Stimulated activated CD4-positive, alpha-beta T cell treated with anti-CD3 and anti-CD28 coated beads, Interleukin-1b, Interleukin-23, amount 100 ng/mL, for 1 hour (primary cell): ENCODE measurements at places on chromosomes 1 and 21.

- DNase-seq, result no peak
These were observed 15.9 kb downstream of the SHISA4 start for GRCh38 chr1:201904579-201904978.

DNA sequence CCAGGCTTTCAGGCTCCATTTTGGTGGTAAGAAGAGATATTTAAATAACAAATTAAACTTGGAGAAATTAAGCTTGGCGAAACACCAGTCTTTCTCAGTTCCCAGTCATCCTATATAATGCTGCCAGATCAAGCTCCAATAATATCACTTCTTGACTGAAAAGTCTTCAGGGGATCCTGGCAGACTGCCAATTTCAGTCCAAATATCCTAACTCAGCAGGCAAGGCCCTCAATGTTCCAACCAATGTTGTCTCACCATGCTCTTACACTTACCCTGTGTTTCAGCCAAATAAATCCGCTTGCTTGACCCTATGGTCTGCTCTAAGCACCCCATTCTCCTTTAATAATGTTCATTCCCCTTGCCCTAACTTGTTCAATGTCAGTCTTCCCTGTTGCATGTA is 39.9 kb upstream of the BCL10 start:
- DNase-seq, result no peak

DNA sequence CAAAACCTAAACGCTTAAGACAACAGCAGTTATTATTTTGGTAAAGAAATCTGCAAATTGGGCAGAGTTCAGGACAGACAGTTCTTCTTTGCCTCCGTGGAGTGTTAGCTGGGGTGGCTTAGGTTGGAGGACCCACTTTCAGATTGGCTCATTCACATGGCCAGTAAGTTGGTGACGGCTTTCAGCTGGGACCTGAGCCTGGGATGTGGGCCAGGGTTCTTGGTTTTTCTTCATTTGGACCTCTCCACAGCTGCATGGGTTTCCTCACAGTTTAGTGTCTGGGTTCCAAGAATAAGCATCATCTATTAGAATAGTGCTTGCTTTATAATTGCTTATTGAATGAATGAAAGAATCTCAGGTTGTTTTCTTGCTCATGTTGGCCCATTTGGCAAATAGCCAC is 72.2 kb downstream of the ATF6 start:
- DNase-seq, result no peak

DNA sequence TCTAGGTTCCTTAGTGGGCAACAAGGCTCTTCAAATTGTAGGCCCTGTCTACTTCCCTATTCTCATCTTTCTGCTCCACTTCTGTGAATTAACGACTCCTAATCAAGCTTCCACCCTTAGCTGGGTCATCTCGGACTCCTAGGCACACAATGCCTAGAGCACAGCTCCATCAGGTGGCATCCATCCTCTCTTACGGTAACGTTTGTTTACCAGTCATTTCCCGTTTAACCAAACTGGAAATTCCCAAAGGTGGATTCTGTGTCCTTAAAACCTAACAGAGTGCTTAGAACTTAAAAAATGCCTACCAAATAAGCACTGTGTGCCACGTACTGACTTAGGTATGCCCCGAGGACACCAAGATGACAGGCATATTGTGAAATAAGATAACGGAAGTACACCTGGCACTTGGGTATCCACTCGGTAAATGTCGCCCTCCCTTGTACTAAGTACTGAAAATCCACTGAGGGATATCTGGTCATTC is 1.5 kb downstream of the PARP1 start:
- no peak for DNase-seq

DNA sequence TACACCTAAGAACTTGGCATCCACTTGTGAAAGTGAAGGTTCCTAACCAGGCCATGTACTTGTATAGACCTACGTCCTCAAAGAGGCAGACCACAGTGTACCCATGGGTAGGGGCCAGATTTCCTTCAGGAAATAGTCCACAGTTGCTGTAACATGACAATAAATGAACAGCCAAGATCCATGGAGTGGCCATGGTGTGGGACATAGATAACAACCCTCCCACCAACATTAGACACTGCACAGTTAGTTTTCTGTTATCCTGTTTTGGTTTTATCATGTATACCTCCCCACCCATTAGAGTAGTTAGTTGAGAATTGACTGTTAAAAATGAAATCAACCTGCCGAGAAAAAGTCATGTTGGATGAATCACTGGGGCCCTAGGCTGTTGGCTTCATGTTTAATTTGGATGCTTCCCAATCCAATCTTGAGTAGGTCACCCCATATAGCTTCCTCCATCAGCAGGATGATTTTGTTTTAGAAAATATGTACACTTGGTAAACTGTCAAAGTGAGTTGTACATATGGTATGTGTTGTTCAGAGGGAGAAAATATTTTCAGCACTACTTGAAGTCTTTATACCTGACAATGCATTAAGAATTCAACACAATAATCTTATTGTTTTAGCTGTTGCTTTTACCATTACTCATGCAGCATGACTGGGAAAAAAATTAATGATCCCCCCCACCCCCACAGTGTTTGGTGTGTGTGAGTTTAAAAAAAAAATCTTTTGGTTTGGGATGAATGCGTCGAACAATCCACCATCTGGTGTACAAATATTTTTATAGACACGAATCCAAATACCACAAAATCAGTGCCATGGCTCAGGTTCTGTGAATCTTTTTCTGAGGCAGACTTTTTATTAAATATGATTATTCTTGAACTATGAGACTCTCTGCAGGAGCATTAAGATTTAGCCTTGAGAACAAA is 88.3 kb upstream of the ARHGAP29 start:
- DNase-seq, result no peak

GRCh38 chr1:113758631-113759332 is 504 bp downstream of the PHTF1 start:
- DNase-seq, result no peak

DNA sequence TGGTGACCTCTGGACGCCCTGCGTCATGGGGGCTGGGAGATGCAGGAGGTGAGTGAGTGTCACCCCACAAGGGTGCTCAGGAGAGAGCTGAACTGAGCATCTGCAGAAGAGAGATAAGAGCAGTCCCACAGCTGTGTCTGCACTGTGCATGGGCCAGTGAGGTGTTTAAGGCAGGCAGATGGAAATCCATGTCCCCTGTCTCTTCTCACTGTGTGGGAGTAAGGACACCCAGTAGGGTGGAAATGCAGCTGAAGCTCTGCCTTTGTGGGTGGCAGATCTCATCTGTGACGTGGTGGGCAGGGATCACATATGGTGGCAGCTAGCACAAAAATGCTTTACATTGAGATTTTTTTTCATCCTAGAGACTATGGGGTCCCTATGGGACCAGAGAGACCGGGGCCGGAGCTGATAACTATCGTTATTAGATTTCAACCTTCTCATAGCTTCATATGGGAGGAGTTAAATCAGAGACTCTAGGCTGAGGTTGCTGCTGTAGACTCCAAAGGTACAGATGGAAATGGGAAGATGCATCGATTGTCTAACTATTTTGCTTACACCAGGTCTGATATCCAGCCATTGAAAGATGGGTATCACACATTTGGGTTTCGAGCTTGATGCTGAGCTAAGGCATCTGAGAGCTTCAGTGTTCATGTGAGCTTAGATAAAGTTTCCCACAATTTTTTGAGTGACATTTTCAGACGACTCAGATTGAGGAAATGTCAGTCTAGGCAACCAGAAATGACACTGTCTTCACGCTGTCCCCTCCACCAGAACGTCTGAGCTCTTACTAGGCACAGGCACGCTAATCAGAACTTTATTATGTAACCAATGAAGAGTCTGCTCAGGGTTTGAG is 65.3 kb upstream of the PSEN2 start:
- DNase-seq, result no peak

- DNase-seq, result no peak
These were observed 5.9 kb upstream of the MTFR1L start for GRCh38 chr1:25813734-25814471.

GRCh38 chr1:191608367-191608766 is 549.9 kb upstream of the RGS18 start:
- no peak for DNase-seq
